ENCODE measurements at places on chromosomes 5 and 9.
A peak's percentile ranks its signal among the peaks of the same experiment; 100 is the strongest.

DNA sequence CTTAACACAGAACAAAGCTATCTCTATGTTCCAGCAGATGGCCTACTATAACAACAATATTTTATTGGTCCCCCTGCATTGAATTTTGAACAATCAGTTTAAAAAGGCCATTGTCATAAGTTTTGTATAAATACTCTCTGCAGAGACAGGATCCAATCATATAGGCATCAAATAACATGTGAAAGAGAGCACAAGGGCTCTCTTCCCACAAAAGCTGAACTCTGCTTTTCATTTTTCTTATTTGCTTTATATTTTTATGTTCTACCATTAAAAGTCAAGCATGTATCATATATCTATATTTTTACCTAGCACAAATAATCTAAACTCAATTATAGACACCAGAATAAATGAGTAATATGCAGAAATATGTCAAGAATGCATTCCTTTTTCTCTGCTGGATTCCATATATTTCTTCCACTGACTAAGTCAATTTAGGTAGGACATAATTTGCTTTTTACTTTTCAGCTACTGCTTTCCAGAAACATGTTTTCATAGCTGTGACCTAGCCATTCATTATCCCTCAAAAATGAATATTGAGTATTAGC, 143.6 kb downstream of the CDH9 start:
- no peak for DNase-seq

GRCh38 chr5:158809310-158809850, 290.3 kb downstream of the EBF1 start:
- DNase-seq: no peak

DNA sequence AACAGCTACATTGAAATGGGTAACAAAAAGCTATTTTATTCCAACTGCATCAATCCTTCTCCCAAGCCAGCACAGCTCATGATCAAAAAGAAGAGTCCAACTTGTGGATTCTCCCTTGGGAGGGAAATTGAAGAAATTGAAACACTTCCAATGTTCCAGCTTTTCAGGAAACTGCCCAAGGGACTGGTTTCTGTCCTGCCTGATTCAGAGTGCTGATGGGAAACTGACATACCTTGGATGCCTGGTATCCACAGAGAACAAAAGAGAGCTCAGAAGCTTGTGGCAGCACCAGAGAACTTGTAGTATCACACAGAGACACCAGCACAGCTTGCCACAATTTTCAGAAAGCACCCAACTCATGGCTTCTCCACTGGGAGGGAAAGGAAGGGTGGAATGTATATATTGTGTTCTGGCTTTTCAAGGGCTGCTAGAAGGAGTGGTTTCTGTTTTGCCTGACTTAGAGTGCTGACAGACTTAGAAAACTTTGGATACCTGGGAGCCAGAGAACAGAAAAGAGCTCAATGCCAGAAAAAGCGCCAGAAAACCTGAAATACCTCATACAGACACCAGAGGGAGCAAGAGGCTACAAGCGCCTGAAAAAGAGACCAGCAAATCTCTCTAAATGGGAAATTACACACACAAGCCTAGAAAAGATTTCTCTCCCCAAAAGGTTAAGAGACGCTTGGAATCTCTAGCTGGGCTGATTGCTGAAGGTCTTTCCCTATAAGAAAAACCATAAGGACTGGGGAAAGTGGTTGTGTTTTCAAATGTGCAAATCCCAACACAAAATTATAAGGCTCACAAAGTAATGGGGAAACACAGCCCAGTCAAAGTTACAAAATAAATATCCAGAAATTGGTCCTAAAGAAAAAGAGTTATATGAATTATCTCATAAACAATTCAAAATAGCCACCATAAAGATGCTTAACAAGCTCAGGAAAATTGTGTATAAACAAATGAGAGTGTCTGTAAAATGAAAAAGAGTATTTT, 178.8 kb downstream of the SPOCK1 start:
- DNase-seq: peak; percentile 78

- no peak for DNase-seq
Observed at GRCh38 chr5:111997308-111997707, 240.3 kb upstream of the NREP start.

DNA sequence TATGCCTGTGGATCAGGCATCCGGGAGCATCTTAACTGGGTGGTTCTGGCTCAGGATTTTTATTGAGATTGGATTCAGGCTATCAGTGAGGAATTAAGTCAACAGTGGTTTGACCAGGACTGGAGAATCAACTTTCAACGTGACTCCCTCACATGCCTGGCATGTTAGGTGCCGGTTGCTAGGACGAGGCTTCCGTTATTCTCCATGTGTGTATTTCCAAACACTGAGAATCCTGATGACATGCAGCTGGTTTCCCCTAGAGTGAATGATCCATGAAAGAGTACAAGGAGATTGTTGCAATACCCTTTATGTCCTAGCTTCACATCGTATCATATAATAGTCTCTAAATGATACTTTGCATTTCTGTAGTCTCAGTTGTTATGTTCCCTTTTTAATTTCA, 529.2 kb downstream of the ANXA1 start:
- DNase-seq: no peak

- DNase-seq: no peak
Observed at GRCh38 chr9:29802454-29802853, 2229.2 kb upstream of the C9orf72 start.

DNA sequence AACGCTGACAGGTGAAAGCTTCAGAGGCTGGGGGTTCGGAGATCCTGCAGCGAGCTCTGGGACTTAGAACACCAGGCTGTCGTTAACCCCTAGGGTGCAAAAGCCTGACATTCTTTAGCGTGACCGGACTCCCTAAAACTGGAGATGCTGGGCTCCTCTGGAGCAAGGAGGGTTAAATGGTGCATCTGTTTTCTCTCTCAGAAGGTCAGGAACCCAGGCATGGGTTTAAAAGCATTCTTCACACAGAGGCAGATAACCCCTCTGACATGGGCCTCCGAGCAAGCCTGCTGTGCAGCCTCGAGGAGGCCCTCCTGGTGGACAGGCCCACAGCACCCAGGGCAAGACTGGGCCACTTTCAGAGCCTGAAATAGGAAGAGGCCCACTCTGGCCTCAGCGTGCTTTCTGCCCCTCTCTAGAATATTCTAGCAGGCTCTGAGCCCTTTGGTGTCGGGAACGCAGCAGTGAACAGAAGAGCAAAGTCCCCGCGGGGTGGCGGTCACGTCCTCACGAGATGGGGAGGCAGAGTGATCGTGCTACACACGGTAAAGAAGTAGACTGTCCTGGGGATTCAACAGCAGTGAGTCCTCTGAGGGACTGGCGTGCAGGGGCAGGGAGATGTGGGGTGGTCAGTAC, 124.8 kb downstream of the COL23A1 start:
- DNase-seq: peak; percentile 32

DNA sequence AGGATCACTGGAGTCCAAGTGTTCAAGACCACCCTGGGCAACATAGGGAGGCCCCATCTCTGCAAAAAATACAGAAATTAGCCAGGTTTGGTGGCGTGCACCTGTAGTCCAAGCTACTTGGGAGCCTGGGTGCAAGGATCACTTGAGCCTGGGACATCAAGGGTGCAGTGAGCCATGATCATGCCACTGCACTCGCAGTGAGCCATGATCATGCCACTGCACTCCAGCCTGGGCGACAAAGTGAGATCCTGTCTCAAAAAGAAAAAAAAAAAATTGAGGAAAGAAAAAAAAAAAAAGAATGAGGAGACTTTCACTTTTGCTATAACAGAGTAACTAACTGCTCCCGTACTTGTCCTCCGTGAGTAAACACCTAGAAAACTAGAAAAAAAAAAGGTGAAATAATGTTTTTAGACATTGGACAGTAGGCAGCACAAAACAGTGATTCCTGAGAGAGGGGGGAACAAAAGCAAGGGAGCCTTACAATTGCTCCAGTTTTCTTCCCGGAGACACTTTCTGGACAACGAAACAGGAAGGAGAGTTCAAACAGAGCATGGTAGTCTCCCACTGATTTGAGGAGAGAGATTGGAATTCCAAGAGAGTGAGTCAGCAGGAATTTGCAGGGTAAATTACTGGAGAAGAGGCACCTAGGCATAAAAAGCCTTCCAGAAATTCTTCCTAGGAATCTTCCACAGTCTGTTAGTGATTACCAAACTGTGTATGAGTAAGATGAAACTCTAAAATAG, 6.9 kb upstream of the ZBTB5 start:
- DNase-seq: peak; percentile 93

DNA sequence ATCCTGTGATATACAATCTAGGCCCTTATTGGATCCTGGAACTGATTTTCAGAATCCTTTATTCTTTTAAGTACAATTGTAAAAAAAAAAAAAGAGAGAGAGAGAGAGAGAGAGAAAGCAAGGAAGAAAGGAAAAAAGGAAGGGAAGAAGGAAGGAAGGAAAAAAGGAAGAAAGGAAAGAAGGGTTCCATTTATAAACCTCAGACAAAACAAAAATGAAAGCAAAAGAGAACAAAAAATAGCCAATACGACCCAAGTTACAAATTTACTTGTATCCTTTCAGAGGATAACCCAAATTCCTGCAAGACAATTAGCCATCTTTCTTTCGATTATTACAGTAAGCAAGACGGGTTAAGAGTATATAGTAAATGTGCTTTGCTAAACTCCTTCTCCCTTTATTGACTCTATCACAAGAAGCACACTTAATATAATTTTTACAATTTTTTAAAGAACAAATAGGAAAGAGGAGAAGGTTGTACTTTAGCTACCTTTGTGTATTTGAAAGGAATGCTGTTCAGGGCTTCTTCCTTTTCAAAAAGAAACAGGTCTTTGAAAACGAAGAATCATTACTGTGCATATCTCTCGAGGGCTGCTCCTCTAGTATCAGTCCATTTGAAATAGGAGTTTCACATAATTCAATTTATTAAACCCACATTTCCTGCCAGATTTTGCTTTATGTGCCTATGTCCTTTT, 543.3 kb downstream of the RAB3C start:
- peak; percentile 44 for DNase-seq

DNA sequence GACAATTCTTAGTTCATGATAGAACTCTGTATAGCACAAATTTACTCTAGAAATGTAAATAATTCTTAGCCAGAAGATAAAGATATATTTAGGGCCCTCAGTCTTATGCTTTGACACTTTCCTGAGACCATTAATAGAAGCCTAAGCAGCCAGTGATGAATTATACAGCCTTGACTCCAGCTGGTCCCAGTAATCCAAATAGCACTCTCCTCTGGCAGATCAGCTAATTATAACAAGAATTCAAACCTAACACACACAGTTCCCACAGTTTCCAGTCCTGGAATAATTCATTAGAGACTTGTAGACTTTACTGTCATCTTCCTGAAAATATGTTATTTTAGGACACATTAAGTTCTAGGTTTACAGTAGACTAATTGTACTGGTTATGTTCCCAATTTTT, 50.4 kb downstream of the SHOC1 start:
- no peak for DNase-seq

- no peak for DNase-seq
Observed at GRCh38 chr9:117826837-117827236, 122.6 kb downstream of the TLR4 start.

GRCh38 chr5:74337984-74338310, 302.6 kb downstream of the ENC1 start:
- no peak for DNase-seq

DNA sequence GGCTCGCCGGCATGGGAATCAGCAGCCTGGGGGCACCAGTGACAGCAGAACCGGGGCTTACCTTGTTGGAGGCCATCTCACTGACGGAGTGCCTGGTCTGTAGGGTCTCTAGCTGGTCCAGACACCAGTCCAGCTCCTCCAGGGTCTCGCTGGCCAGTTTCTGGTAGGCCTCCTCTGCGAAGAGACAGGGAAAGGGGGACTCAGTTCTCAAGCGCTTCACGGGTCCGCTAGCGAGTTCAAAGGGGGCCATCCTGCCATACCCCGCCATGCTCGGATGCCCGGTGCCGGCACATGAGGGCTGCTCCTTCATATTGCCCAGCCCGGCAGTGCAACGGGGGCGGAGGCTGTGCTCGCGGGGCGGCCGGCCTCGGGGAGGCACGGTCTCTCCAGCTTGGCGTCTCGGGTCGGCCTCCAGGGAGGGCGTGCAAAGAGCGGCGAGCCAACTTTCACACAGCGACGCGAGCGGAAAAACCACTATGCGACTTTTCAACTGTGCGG, 456.0 kb downstream of the RAB3C start:
- peak; percentile 63 for DNase-seq

GRCh38 chr9:38133595-38133994, 64.6 kb upstream of the SHB start:
- no peak for DNase-seq

GRCh38 chr9:87556039-87556438, 58.4 kb downstream of the DAPK1 start:
- DNase-seq: no peak

- DNase-seq: no peak
Observed at GRCh38 chr5:165201369-165201768, 1696.0 kb downstream of the MAT2B start.

GRCh38 chr9:86275962-86276361, 6.4 kb downstream of the ISCA1 start:
- DNase-seq: no peak

DNA sequence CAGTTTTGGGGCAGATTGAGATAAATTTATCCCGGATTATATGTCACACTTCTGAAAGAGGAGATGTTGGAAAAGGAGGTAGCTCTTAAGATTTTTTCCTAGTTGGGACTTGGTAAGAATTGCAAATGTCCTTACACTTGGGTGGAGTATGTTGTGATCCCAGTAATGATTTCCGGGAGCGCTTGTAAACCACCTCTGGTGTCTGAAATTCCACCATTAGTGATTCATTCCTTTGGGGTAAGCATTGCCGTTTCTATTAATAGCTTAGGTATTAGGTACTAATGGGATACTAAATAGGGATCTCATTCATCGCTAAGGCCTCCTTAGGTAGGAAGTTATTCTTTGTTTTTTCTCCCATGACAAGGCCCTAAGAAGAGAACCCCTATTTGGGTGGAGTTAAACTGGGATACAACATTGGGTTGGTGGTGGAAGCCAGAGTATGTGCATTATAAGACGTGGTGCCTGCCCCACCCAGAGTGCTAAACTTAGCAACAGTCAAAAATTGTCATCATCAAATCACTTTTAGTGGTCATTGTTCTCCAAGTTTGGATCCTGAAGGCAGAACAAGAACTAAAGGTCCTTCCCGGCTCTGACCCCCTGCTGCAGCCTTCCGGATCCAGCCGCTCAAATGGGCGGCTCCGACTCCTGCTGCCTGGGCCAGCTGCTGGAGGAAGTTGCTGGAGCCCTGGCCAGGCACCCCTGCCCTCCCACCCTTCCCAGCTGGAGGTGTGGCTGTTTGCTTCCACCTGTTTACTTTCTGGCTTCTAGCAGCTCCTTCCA, 31.7 kb upstream of the DAB2IP start:
- DNase-seq: no peak

Data from SJSA1 (cell line).